ENCODE measurements at places on chromosomes 12 and 14. TPM values are rescaled to one million over a fixed set of nuclear protein-coding genes. Genes with fewer than 3 reads are reported as not detected.

Gene MIP
- polyA plus RNA-seq: 0.04 TPM

Gene TNS2
- 32.9 TPM for polyA plus RNA-seq

Gene EMP1
- polyA plus RNA-seq: 1,599 TPM

Gene FBLN5
- polyA plus RNA-seq: 3.3 TPM

Gene IRF9
- polyA plus RNA-seq: 43.5 TPM

Gene KLRF1
- polyA plus RNA-seq: 0.48 TPM

Gene C1S
- 26.6 TPM for polyA plus RNA-seq

Gene RERG
- 2.3 TPM for polyA plus RNA-seq

Gene LIN7A
- polyA plus RNA-seq: 0.15 TPM

Gene PTPRQ
- 0.22 TPM for polyA plus RNA-seq

Gene RBP5
- polyA plus RNA-seq: 0.65 TPM

Gene COX8C
- not detected for polyA plus RNA-seq

Gene TSPAN8
- 2.2 TPM for polyA plus RNA-seq

Gene RASSF9
- polyA plus RNA-seq: 1.2 TPM

Gene ACACB
- polyA plus RNA-seq: 18.2 TPM

Gene HOXC10
- 0.02 TPM for polyA plus RNA-seq

Gene FSCB
- polyA plus RNA-seq: not detected

Gene LRTM2
- polyA plus RNA-seq: not detected

Gene TOMM20L
- not detected for polyA plus RNA-seq

Gene WSCD2
- 0.51 TPM for polyA plus RNA-seq

Gene MFAP5
- polyA plus RNA-seq: 3.5 TPM

Gene LTB4R
- 63.3 TPM for polyA plus RNA-seq

Gene FGF6
- polyA plus RNA-seq: not detected

Gene CLEC4C
- polyA plus RNA-seq: not detected

Gene KRT73
- not detected for polyA plus RNA-seq

Gene PLA2G1B
- polyA plus RNA-seq: 0.57 TPM

Gene TESPA1
- polyA plus RNA-seq: 0.32 TPM

Gene TTLL5
- polyA plus RNA-seq: 10.5 TPM

All from esophagus (tissue), 2 donors.